Upper lobe of right lung (tissue), 1 donor: ENCODE measurements at places on chromosomes 5 and 9.

GRCh38 chr9:33189331-33189791 is 22.2 kb upstream of the B4GALT1 start:
- DNase-seq: no peak

- DNase-seq: no peak
Observed at GRCh38 chr9:92607088-92607487, 62.8 kb downstream of the IPPK start.

DNA sequence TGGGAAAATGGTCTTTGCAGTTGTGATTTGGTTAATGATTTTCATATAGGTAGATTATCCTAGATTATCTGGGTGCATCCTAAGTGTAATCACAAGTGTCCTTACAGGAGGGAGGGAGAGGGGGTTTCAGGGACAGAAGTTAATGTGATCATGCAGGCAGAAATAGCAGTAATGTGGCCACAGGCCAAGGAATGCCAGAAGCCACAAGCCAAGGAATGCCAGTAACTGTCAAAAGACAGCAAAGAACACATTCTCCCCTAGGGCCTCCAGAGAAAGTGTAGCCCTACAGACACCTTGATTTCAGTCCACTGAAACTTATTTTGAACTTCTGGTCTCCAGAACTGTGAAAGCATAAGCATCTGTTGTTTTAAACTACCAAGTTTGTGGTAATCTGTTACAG is 2074.5 kb downstream of the MAT2B start:
- DNase-seq: no peak

GRCh38 chr9:92807757-92808725 is 43.4 kb upstream of the BICD2 start:
- DNase-seq: no peak

GRCh38 chr5:10543585-10544040 is 20.3 kb upstream of the ANKRD33B start:
- no peak for DNase-seq

DNA sequence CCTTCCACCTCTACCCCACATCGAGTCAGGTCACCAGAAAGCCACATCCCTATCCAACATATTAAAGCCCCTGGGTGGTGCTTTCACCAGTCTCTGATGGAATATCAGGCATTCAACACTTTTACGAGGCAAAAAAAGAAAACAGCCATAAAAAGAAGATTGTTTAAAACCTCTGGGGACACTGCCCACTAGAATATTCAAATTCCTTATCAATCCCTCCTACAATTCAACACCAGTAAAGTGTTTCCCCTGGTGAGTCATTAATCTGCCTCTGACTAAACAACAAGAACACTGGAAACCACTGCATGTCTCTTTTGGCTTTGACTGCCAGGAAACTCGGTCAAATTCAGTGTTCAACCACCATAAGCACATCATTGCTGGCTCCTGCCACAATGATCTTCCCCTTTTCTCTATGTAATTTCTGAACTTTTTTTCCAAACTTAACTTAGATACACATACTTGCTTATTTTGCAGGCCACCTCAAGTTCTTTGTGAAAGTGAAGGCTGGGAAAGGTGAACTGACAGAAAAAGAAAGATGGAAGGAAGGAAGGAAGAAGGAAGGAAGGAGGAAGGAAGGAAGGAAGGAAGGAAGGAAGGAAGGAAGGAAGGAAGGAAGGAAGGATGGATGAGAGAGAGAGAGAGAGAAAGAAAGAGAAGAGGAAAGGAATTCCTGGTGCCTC is 105.3 kb downstream of the PAX5 start:
- DNase-seq: no peak

GRCh38 chr5:53262348-53262970 is 152.9 kb upstream of the MOCS2 start:
- no peak for DNase-seq

DNA sequence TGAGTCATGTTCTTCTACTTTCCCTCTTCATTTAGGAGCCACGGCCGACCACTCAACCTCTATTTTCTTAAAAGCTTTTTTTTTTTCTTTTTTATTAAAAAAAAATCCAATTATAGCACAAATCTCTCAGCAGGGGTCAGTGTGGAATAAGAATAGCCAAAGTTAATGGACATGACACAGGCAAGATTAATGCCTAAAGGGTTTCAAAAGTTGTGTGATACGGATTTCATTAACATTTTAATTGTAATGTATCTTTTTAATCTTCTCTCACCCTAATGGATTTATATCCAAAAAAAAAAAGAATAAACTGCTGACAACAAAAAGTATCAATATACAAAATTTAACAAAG is 5.4 kb downstream of the NACC2 start:
- DNase-seq: no peak

- no peak for DNase-seq
Observed at GRCh38 chr5:930866-931265, 38.2 kb downstream of the TRIP13 start.

- no peak for DNase-seq
Observed at GRCh38 chr9:92749934-92750315, 14.7 kb downstream of the BICD2 start.

GRCh38 chr5:73960023-73960422 is 334.0 kb downstream of the ARHGEF28 start:
- DNase-seq: no peak

- no peak for DNase-seq
Observed at GRCh38 chr5:102068870-102069269, 227.2 kb downstream of the SLCO4C1 start.

DNA sequence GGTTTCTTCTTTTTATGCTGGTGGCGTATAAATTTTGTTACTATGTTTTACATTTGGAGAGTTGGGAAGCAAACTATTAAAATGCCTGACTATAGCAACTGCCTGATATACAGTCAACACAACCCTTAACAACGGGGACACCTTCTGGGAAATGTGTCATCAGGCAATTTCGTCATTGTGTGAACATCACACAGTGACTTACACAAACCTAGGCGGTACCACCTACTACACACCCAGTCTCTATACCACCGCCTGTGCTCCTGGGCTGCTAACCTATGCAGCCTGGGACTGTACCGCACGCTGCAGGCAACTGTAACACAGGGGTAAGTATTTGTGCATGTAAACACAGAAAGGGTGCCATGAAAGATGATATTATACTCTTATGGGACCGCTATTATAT is 1.3 kb upstream of the CDHR2 start:
- DNase-seq: no peak

GRCh38 chr9:5799314-5799713 is 33.6 kb downstream of the ERMP1 start:
- DNase-seq: no peak

DNA sequence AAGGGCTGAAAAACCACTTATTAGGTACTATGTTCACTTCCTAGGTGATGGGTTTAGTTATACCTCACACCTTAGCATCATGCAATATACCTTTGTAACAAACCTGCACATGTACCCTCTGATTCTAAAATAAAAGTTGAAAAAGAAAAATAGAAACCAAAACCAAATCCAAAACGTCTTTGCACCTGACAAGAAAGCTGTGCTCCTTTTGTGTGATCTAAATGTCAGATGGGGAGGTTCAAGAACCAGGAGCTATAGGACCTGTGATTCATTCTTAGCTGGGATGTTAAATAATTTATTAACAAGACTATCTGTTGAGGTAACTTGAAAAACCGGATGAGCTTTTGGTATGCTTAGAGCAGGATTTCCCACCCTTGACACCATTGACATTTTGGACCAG is 16.9 kb upstream of the TNFSF15 start:
- no peak for DNase-seq

DNA sequence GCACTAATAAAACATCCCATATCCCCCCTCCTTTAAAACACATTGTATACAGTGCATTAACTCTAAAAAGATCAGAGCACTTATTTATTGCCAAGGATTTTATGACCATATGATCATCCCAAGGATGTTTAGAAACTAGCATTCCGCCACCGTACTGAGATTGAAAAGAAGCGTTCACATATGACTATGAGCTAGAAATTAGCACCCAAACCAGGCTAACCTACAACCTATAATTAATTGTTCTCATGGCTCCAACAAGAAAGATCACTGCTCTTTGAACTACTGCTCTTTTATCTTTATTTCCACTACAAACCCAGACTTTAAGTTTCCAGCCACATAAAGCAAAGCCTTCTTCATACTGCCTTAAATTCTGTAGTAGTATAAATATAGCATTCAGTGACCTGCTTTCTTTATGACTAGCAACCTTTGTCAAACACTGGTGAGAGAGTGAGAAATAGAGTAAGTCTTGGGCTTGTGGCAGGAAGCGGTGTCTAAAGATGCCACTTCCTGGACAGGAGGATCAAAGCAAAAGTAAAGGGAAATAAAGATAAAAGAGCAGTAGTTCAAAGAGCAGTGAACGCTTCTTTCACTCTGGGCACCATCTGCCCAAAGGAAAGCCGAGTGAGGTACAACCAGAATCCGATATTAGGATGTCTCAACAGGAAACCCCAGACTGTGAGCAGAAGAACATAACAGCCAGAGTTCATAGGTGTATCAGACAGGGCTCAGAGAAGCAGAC is 151.1 kb upstream of the ERCC6L2 start:
- DNase-seq: no peak

- no peak for DNase-seq
Observed at GRCh38 chr9:99572567-99572966, 249.1 kb upstream of the NR4A3 start.

DNA sequence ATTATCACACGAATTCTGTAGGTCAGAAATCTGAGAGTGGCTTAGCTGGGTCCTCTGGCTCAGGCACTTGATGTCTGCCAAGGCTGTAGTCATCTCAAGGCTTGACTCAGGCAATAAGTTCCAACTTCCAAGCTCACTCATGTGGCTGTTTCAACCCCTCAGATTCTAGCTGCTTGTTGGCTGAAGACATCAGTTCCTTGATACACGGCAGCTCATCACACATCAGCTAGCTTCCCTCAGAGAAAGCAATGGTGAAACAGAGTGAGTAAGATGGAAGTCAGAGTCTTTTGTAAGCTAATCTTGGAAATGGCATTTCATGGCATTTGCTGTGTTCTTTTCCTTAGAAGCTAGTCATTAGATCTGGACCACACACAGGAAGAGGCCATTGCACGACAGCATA is 204.2 kb upstream of the PTGER4 start:
- no peak for DNase-seq

DNA sequence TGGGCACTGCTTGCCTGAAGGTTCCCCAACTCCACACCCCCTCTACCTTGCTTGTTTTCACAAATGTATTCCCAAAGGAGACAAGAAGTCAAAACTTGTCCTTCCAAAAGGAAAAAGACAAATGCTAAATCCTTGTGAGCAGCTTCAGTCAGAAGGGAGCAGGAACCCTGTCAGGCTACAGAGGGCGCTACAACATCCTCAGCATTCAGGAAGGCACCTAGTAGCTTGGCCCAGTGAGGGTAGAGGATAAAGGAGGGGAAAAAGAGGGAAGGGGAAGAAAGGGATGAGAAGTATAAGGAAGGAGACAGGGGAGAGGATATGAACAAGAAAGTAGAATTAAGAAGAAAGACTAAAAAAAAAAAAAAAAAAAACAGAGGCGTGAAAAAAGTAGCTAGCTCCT is 97.5 kb downstream of the MLLT3 start:
- no peak for DNase-seq

DNA sequence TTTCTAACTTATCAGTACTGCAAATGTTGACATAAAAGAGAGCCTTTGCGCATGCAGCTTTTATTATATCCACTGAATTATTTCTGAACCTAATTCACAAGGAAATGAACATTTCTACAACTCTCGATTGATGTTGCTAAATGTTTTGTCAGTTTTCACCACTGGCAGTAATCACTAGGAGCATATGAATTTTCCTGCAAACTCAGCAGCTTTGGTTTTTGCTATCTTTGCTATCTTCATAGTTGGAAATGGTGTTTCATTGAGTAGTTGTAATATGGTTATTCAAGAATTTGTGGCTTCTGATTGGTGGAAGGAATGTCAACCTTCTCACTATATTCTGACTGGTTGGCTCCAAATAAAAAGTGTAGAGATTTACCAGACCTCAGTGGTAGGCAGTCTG is 8.9 kb upstream of the SHC3 start:
- no peak for DNase-seq

GRCh38 chr5:1348986-1349245 is 4.0 kb upstream of the CLPTM1L start:
- DNase-seq: no peak

DNA sequence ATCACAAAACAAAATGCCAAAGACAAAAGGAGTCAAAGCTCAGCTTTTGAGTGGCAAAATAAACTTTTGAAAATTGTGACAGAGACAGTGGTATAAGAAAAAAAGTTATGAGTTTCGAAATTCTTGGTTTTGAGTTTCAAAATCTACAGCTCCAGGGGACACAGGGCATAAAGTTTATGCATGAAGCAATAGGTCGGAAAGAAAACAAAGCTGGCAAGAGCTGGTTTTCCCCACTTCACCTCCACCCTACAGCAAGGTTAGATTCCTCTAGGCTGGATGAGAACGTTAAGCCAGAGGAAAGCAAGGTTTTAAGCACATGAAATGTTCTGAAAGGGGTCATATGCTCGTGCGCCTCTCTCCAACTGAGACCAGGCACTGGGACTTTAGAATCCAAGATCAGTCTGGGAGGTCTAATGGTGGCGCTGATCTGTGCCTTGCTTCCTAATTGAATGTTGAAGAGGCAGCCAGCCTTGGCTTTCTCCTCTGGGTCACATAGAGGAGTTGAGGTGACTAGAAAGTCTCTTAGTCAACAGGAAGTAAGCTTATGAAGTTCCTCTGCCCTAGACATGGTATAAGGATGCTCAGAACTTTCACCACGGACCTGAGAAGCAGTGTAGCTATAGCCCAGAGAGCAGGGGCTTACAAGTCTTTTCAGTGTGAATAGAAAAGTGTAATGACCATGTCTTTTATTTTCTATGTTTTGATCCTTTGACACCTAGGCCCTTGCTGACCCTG is 167.7 kb upstream of the DMAC1 start:
- no peak for DNase-seq
